ENCODE measurements at places on chromosomes 7 and 10. TPM values are rescaled to one million over a fixed set of nuclear protein-coding genes. Genes with fewer than 3 reads are reported as not detected.
A peak's percentile ranks its signal among the peaks of the same experiment; 100 is the strongest.

The CCL24 gene
- total RNA-seq, result not detected

The CPA5 gene
- under 0.01 TPM for total RNA-seq

GRCh38 chr7:103119791-103120291, 29.1 kb downstream of the NAPEPLD start:
- DNase-seq, result no peak
- no peaks in the 10 kb centered on the region for H3K27me3 ChIP-seq
- H3K4me1 ChIP-seq, result no peaks in the 10 kb centered on the region
- H3K27ac ChIP-seq, result no peak overlapping the region
- H3K36me3 ChIP-seq, result peaks cover 9% of the 10 kb centered on the region

DNA sequence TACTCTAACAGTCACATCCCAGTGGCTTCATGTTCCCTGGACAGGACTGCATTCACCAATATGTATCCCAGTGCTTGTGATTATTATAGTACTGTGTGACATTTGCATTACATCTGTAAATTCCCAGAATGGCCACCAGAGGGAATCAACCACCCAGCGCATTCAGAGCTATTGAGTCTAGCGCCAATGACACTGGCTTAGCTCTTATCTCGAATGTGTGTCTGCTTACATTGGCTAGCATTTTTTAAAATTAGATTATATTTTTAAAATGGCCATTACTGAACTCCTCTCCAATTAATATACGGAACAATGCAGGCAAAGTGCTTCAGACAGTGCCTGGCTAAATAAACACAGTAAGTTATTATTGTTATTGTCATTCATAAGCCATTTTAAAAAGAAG, 36.3 kb downstream of the TRIL start:
- H3K27me3 ChIP-seq, result peaks cover 12% of the 10 kb centered on the region
- no peak overlapping the region for H3K4me3 ChIP-seq
- H3K27ac ChIP-seq, result no peak overlapping the region
- peaks cover 1% of the 10 kb centered on the region for H3K4me1 ChIP-seq
- H3K36me3 ChIP-seq, result no peaks in the 10 kb centered on the region

- no peak overlapping the region for H3K4me3 ChIP-seq
- DNase-seq, result peak; percentile 95
- no peaks in the 10 kb centered on the region for H3K36me3 ChIP-seq
- H3K27me3 ChIP-seq, result no peaks in the 10 kb centered on the region
- H3K4me1 ChIP-seq, result peaks cover 31% of the 10 kb centered on the region
These were observed 7.8 kb upstream of the CCNY start for GRCh38 chr10:35328404-35329037.

DNA sequence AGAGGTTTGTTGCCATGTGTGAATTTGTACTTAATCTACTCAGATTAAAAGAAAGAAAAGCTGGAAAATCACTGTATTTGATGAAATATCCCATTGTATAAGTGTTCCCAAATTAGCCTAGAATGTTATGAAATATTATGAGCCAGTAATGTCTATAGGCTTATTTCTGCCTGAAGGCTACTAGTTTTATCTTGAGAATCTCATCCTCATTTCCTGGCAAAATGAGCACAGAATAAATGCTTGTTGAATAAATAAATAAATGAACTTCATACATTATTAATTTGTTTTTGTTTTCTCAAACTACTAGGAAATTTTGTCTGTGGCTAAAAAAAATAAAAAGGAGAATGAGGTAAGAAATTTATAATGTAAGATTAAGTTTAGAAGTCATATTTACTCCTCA, 25.5 kb downstream of the HELLS start:
- H3K4me1 ChIP-seq, result no peaks in the 10 kb centered on the region
- peaks cover 4% of the 10 kb centered on the region for H3K36me3 ChIP-seq
- H3K27ac ChIP-seq, result no peak overlapping the region
- no peaks in the 10 kb centered on the region for H3K27me3 ChIP-seq
- no peak overlapping the region for H3K4me3 ChIP-seq
